SK-N-DZ (cell line): ENCODE measurements at places on chromosomes 12 and 14.

DNA sequence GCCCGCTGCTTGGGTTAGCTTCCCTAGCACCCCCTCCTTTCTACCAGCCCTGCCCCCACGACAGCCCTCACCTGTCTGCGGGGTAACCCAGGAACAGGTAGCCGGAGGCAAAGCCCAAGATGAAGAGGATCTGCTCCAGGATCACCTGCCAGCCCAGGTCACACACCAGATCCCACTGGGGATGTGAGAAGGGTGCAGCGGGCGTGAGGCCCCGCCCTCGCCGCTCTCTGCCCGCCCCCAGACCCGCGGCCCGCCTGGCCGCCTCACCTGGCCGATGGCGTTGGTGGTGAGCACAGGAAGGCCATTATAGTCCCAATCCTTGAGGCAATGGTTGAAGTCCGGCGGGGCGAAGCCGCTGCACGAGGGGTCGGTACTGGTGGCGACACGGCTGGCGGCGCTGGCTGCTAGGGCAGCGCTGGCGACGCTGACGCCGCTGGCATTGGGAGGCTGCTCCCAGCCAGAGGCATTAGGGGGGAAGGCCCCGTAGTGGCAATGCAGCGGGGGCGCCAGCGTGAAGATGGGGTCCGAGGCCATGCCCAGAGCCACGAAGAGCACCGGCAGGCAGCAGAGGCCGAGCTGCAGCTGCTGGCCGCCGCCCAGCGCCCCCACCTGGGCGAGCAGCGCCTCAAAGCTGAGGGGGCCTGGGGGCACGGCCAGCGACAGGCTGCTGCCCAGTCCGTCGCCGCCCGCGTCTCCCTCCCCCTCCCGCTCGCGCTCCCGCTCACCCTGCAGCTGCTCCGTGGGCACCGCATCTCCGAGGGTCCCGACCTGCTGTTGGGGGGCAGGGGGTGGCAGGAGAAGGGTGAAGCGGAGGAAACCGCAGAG, 794 bp downstream of the SLC22A17 start:
- DNase-seq = peak; percentile 32

DNA sequence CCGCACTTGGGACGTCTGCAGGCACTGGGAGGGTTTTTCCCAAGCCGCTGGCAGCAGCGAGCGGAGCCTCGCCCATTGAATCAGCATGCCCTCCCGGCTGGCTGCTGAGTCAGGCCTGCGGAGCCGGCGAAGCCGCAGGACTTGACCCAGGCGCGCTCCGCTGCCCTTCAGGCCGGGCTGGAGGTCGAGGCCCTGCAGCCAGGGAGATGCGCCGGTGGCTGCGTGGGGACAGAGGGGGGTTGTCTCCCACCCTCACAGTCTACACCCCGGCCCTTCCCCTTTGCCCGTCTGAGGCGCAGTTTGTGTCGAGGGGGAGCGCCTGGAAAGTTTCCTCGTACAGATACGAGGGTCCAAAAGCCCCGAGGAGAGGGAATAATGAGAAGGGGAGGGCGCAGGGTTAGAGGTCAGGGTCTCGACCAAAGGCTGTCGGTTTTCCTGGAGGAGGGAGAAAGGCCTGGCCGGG, 759 bp upstream of the KLC1 start:
- DNase-seq = no peak

DNA sequence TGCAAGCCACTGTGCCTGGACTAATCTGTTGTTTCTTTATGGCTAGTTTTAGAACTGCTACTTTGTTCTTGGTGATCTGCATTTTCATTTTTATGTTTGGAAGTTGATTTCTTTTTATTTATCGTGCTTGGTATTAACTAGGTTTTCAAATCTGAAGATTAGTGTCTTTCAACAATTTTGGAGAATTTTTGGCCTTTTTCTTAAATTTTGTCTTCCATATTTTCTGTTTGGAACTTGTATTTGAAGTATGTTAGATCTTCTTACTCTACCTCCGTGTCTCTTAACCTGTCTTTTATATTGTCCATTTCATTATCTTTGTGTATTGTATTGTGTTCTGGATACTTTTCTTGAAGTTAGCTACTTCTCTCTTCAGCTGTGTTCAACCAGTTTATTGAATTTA, 9.5 kb downstream of the FRS2 start:
- no peak for DNase-seq

DNA sequence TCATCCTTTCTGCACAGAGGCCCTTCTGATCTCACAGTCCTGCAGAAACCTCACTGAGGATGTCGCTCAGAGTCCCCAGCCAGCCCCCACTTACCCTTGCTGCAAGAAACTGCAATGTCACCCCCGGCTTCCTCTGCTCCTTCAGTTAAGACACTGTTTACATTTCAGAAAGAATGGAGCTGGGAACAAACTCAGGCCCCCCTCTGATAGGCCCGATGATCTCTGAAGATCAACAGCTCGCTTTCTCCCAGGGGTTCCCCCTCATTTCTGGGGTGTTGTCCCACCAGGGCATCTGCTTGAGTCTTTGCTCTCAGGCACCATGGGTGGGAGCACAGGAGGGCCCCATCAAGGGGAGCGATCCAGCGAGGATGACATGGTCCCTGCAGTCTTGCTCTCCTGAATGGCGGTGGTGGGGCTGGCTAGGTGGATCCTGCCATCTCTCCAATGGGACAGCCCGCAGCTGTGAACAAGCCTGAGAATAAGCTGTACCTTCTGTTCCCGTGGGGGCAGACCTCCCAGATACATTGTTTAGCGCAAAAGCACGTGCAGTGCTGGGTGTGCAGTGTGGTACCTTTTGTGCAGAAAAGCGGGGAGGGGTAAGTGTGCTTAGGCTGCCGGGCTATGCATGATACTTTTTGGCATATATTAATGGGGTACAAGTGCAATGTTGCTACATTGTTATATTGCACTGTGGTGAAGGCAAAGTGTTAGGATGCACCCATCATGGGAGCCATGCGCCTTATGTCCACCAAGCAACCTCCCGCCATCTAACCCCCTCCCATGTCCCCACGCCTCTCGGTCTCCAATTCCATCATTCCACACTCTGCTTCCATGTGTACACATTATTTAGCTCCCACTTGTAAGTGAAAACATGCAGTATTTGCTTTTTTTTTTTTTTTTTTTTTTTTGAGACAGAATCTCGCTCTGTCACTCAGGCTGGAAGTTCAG, 6.7 kb upstream of the NCOR2 start:
- DNase-seq = no peak

DNA sequence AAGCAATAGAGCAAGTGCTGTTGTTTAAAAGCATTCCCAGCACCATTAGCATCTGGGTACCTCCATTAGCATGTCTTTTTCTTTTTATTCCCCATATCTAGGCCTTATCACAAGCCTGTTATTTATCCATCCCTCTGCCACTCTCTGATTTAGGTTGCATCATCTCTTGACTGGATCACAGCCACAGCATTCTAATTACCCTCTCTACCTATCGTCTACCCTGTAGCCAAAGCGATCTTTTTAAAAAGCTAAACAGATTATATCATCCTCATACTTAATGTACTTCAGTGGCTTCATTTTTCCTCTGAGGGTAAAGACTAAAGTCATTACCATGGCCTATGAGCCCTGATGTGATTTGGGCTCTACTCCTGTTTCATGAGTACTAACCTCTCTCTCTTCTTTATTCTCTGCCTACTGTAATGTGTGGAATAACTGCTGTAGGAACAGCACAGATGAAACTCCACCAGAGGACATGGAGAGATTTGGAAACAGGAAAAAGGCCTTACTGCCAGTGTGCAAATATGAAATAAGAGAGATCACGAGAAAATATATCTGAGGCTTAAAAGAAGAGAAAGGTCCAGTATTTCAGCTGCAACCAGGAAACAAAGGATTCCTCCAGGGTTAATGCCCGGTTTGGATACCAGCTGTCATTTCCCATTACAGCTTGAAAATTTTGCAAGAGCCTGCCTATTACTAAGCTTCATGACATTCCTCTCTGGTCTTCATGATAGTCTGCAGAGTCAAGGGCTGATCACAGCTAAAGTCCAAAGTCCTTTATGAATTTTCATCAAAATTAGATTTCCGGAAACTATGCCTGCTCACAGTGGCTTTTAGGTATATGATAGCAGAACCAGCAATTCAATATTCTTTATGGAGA, 422.5 kb upstream of the PDE3A start:
- DNase-seq = peak; percentile 91

- no peak for DNase-seq
Measured at GRCh38 chr12:108704527-108704926, 26.8 kb downstream of the CORO1C start.
